T-helper 1 cell (primary cell): ENCODE measurements at places on chromosomes 13 and 19.

DNA sequence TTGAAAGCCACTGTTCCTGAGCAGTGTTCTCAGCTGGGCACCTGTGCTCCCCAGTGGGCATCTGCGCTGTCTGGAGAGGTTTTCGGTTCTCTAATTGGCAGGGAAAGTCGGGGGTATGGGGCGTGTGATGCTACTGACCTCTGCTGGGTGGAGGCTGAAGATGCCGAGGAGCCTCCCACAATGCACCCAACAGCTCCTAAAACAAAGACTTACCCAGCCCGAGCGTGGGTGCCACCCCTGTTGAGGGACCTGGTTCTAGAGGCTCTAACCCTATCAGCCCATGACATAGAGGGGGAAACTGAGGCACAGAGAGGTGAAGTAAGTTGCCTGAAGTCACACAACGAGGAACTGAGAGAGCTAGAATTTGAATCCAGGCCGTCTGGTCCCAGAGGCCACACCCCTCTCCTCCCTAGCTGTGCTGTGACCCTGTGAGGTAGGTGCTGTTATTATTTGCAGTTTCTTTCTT, 2.3 kb downstream of the SPACA4 start:
- DNase-seq = peak; percentile 49

- no peak for DNase-seq
These were observed 105.0 kb downstream of the SPRY2 start for GRCh38 chr13:80235967-80236302.

DNA sequence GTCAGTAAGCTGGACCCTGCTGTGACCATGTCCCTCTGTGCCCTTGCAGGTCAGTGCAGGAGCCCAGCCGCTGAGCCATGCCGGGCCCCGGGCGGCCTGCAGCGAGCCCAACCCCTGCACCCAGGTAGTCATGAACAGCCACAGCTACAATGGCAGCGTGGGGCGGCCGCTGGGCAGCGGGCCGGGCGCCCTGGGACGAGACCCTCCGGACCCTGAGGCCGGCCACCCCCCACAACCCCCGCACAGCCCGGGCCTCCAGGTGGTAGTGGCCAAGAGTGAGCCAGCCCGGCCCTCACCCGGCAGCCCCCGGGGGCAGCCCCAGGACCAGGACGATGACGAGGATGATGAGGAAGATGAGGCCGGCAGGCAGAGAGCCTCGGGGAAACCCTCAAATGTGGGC, 6.9 kb downstream of the KCNN1 start:
- no peak for DNase-seq

DNA sequence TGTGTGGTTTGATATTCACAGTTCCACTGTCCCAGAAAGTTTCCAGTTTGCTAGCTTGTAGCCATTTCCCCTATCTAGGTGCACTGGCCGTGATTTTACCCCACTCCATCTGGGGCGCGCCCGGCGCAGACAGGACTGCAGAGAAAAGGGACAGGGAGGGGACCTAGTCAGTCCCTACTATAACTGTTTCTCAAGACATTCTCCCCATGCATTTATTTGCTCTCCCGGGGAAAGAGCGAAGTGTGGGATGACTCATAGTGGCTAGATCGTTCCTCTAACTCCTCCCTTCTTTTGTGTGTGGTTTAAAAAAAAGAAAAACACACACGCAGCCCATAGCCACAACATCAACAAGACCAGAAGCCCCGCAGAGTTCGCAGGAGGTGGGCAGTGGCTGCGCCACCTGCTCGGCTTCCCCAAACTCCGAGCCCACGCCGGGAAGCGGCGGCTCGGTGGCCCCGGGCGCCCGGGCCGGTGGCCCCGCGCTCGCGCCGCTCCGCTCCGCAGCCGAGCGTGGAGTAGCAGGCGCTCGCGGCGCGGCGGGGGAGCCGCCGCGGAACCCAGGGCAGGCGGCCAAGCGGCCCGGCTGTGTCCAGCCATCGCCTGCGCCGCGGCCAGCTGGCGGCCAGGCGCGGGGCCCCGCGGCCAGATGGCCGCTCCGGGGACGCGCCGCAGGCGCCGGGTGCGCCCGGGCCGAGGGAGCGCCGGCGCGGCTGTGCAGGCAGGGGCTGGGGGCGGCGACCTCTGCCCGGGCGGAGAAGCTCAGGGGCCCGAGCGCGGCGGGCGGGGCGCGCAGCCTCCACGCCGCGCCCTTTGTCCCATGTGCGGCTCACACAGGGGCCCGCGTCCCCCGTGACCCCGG, 653 bp downstream of the TMTC4 start:
- DNase-seq = no peak

- no peak for DNase-seq
These were observed 1213.1 kb downstream of the OLFM4 start for GRCh38 chr13:54241719-54242118.

GRCh38 chr19:41128692-41129091, 14.5 kb downstream of the CYP2F1 start:
- DNase-seq = no peak

GRCh38 chr13:33334831-33335230, 49.3 kb upstream of the STARD13 start:
- no peak for DNase-seq

GRCh38 chr19:41439441-41440222, at the start of gene DMAC2:
Gene DMAC2 (minus strand): TSS chr19:41439912. CDS start chr19:41439899, 13 bp downstream.
- peak; percentile 80 for DNase-seq

DNA sequence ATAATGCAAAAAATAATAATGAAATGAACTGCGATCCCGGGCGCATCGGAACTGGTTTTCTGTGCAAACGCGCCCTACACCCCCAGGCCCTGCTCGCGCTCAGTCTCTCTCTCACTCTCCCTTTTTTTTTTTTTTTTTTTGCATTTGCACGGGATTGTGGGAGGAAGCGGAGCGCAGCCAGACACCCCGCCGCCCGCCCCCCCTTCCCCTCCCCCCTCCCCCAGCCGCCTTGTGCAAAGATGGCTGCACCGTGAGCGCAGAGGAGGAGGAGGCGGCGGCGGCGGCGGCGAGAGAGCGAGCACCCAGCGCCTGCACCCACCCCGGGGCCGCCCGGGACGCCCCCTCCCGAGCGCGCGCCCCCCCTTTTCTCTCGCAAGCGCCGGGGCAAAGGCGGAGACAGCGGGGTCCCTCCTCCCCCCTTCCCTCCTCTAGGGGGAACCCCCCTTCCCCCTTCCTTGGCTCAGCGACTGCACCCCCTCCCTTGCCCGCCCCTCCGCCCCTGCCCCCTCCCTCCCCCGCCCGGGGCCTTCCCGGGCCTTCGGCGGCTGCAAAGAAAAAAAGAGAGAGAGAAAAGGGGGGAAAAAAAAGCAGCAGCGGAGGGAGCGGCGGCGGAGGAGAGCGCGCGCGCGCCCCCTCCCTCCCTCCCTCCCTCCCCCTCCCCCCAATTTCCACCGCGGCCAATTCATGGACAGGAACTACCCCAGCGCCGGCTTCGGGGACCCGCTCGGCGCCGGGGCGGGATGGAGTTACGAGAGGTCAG, at the start of gene PRR12:
PRR12 (plus strand) TSS at position 212 of the 760 bp plus-strand sequence; CDS start at position 685, 473 bp downstream.
- DNase-seq = peak; percentile 82
